Tibial nerve (tissue), 4 donors: ENCODE measurements at places on chromosomes 7 and 10. TPM values are rescaled to one million over a fixed set of nuclear protein-coding genes. Genes with fewer than 3 reads are reported as not detected.

Gene OR2A2
- total RNA-seq: not detected

- DNase-seq: no peak
These were observed 2.9 kb upstream of the RALA start for GRCh38 chr7:39620486-39620885.

Gene SFTPA1
- not detected for total RNA-seq

- no peak for DNase-seq
These were observed 137.8 kb upstream of the PPP2R2D start for GRCh38 chr10:131762789-131763696.

GRCh38 chr10:7428673-7429350, 18.0 kb upstream of the SFMBT2 start:
- no peak for DNase-seq

DNA sequence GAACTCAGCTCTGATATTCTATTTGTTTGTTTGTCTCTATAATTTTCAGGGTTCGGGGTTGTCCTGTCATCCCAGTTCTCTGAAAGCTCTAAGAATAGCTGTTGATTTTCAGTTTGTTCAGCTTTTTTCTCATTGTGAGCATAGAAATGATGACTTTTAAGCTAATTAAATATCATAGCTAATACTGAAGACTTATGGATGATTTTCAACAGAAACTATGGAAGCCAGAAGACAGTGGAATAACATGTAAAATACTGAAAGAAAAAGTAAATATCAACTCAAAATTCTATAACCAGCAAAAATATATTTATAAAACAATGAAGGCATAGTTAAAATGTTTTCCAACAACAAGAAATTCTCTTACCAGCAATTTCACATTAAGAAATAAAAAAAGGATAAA, 96.4 kb upstream of the ETV1 start:
- DNase-seq: no peak

GRCh38 chr10:98456043-98456570, 9.4 kb upstream of the HPS1 start:
- no peak for DNase-seq

GRCh38 chr7:28016297-28016696, 164.3 kb downstream of the JAZF1 start:
- DNase-seq: no peak
